ENCODE measurements at places on chromosomes 3 and 15.

DNA sequence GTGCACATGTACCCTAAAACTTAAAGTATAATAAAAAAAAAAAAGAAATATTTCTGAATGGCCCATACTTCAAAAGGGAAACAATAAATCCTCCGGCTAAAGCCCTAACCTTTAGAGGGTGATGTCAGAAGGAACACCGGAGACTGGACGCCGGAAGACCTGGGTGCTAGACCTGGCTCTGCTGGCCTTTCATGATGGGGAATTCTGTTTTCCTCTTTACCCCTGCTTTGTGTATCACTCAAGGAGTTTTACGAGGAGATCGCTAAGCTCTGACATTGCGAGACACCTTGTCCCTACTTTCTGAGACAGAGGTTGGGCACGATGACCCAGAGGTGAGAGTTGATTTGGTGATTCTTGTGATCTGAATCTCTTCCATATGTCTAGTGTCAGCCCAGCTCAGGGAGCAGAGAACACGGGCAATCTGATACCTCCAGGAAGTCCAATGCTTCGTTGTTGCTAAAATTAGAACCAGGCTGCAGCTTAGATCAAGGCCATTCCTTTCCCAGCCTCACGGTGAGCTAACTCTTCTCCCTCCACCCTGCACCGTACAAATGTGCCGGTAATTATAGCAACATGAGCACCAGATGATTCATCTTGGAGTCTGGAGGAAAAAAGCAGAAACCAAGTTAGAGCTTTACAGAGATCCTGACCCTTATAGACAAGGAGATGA, 42.0 kb upstream of the CFAP161 start:
- no peak for DNase-seq

GRCh38 chr3:130761730-130762311, 15.2 kb upstream of the PIK3R4 start:
- DNase-seq: no peak

DNA sequence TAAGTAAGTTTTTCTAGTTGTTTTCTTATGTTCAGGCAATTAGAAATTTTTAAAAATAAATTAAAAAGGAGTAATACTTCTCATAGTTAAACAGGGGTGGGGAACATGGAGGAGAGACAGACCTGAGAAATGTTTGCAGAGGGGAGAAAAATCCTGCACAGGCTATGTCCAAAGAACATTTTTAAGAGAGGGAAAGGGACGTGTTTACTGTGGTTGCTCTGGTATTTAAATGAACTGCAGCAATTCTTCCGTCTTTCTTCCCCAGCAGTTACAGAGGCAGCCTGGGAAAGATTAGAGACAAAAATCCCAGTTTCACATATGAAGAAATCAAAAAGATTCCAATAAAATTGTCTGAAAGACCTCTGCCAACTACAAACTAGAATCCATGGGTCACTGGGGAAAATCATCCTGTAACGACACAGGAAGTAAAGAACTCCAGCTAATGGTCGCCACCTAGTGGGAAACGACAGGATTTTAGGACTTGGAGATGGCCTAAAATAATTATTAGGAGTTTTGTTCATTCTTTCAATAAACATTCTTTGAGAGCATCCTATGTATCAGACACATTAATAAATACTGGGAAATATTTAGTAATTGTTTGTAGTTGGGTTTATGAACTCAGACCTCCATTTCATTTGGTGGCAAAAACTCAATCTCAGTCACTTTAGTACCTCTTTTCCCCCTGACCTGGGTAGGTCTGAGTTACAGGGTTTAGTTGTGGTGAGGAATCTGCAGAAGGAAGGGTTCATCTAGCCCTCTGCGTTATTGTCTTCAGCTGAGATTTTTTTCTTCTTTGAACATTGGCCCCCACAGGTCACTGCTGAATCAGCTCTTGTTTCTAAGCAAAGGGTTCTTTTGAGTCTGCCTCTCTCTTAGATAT, 69.9 kb upstream of the GOLIM4 start:
- DNase-seq: peak; percentile 45

GRCh38 chr15:29736012-29736743, 86.1 kb downstream of the TJP1 start:
- DNase-seq: no peak

GRCh38 chr15:60399931-60400330, 2.1 kb upstream of the ANXA2 start:
- no peak for DNase-seq

DNA sequence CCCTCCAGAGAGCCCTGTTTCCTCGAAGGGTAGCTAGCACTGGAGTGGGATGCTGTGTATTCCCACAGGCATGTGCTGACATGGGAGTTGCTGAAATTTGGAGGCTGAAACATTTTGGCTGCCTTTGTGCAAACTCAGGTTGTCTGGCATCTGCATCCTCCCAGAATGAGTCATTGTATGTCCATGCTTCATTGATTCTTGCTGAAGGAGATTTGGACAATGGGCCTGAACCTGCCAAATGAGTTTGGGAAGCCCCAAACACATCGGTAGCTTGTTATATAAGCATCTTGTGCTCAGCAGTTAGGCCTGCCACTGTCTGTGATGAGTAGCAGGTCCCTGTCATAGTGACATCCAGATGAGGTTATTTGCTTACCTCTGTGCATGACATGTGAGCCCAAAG, 160.0 kb downstream of the IL5RA start:
- DNase-seq: no peak

DNA sequence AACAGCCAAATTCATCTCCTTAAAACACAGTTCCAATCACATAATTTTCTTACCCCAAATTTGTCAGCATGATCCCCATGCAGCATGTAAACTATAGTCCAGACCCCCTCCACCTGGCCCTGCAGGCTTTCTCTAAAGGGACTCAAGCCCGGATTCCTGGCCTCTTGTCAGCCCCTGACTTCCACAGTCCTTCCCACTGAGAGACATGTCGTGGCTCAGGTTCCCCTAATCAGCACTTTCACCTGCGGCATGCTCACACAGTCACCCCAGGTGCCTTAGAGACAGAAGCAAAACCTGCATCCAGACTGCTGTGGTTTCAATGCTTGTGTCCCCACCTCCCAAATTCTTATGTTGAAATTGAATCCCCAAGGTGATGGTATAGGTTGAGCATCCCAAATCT, 372.7 kb upstream of the ATP10A start:
- no peak for DNase-seq

- no peak for DNase-seq
These were observed 19.4 kb downstream of the RTP3 start for GRCh38 chr3:46517016-46517783.

DNA sequence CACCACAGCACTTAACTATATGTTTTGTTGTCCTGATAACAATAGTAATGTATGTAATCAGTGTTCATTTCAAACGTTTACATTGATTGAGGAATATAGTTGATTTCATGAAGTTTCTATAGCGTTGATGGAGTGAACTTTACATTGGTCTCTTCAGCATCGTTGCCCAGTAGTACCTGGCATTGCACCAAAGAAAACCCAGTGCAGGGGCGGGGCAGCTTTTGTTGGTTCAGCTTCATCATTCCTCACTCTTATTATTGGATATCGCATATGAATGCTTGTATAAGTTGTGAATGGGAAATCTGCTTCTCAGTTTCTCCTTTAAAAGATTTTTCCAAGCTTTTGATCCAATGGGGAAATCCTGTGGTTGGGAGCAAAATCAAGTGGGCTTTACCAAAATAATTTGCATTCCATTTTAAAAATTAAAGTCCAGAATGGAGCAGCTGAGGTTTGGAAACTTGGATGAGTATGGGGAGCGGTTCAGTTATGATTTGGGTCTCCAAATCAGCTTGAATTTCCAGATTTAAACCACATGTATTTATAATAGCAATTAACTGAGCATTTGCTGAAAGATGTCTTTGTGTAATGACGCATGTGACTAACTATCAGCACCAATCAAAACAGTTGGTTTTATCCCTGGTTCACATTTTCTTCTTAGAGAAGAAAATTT, 213.7 kb downstream of the ALCAM start:
- DNase-seq: no peak

GRCh38 chr3:20405744-20406143, 219.7 kb upstream of the SGO1 start:
- DNase-seq: no peak
